NCI-H1436 treated with DMSO at 0.1 percent for 48 hours (cell line): ENCODE measurements at places on chromosomes 11 and 22.

- DNase-seq = no peak
Measured at GRCh38 chr22:48047722-48048500, 1285.5 kb downstream of the TBC1D22A start.

GRCh38 chr11:128645968-128646367, 47.9 kb upstream of the FLI1 start:
- DNase-seq = no peak

DNA sequence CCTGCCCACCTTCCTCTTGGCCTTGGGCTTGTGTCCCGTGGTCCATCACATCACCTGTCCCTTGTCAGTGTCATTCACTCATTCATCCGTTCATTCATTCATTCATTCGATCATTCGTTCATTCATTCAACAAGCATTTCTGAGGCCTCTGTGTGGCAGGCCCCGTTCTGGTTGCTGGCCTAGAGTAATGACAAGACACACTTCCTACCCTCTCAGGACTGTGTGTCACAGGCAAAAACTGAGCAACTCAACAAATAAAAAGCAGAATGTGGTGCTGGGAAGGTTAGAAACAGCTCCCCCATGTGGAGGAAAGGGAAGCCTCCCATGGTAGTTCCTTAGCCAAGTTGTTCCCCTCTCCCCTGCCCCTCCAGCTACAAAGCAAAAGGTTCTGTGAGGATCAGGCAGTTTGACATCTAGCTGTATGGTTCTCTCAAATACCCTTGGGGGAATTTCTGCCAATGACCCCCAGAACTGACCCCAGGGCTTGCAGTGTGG, 1.6 kb upstream of the OMP start:
- DNase-seq = no peak

- DNase-seq = no peak
Measured at GRCh38 chr11:117830674-117831351, 6.3 kb upstream of the FXYD2 start.

DNA sequence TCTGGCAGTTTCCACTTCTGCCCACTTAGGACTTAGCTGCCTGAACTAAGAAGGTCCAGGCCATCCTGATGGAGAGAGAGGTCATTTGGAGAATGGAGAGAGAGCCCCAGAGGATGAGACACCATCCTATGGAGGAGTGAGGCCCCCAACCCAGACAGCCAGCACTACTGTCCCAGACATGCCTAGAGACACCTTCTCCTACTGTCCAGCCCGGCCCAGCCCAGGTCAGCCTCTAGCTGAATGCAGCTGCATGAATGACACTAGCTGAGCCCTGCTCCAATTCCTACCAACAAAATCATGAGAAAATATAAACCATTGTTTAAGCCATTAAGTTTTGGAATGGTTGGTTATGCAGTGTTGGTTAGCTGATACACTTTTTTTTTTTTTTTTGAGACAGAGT, 47.4 kb downstream of the APOL3 start:
- DNase-seq = no peak

DNA sequence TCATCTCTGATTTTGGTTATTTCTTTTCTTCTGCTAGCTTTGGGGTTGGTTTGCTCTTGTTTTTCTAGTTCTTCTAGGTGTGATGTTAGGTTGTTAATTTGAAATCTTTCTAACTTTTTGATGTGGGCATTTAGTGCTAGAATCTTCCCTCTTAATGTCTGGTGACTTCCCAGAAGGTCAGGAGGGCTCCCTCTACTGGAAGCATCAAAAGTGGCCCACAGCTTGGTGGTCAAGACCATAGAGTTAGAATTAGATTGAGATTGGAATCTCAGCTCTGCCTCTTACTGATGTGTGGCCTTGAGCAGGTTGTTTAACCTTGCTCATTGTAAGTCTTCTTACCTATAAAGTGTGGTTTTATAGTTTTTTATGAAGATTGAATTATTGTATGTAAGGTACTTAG, 99.3 kb downstream of the FDX1 start:
- no peak for DNase-seq

GRCh38 chr11:38296211-38296776, 1698.3 kb upstream of the RAG2 start:
- no peak for DNase-seq

- no peak for DNase-seq
Measured at GRCh38 chr22:40309631-40310030, 36.7 kb upstream of the ADSL start.

- DNase-seq = no peak
Measured at GRCh38 chr11:96338910-96339705, 3.9 kb downstream of the MAML2 start.

- DNase-seq = no peak
Measured at GRCh38 chr11:60912223-60912850, 1.6 kb upstream of the TMEM109 start.

DNA sequence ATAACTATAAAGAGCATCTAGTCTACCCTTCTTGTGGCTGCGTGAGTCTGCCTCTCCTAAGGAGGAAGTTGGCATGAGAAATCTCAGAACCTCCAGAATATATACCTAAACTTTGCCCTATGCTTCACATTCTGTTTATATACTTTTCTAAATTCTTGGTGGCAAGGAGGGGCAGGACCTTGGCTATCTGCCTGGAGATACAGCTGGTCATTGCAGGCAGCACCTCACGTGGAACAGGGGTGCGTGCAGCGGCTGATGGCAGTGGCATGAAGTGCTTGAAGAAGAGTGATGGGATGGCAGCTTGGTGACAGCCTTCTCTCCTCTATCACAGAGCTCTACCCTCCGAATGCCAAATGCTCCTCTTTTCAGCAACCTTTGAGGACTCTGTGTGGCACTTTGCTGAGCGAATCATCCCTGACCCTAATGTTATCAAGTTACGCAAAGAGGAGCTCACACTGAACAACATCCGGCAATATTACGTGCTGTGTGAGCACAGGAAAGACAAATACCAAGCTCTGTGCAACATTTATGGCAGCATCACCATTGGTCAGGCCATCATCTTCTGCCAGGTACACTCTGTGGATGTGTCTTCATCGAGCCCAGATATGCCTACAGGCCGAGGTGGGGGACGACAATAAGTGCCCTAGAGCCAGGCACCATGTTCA, 12.5 kb downstream of the DDX25 start:
- no peak for DNase-seq

- no peak for DNase-seq
Measured at GRCh38 chr11:102389253-102389652, 42.2 kb downstream of the BIRC2 start.

GRCh38 chr11:134032043-134032442, 36.8 kb upstream of the JAM3 start:
- DNase-seq = no peak

GRCh38 chr11:108319541-108320145, 96.8 kb downstream of the ATM start:
- DNase-seq = no peak
